ENCODE measurements at places on chromosomes 3 and 15. TPM values are rescaled to one million over a fixed set of nuclear protein-coding genes. Genes with fewer than 3 reads are reported as not detected.

The ZFYVE19 gene
- 14.5 TPM for total RNA-seq

The GPR149 gene
- 1.7 TPM for total RNA-seq

The RTP1 gene
- 0.25 TPM for total RNA-seq

The ANP32A gene
- total RNA-seq, result 85.8 TPM

The CHRNA3 gene
- total RNA-seq, result under 0.01 TPM

The ARGFX gene
- total RNA-seq, result not detected

The A4GNT gene
- not detected for total RNA-seq

The KLHL40 gene
- total RNA-seq, result not detected

The MYO5C gene
- total RNA-seq, result 0.98 TPM

The GABRG3 gene
- total RNA-seq, result 10.6 TPM

The LIPC gene
- not detected for total RNA-seq

The CCR8 gene
- not detected for total RNA-seq

The IMPDH2 gene
- 98.1 TPM for total RNA-seq

The PPIB gene
- 88.0 TPM for total RNA-seq

The C3orf80 gene
- 9.6 TPM for total RNA-seq

The ACOX2 gene
- total RNA-seq, result 0.98 TPM

The GOLGA8R gene
- 0.49 TPM for total RNA-seq

The NTRK3 gene
- 50.9 TPM for total RNA-seq
